ENCODE measurements at places on chromosomes 12 and 14.

- H3K27ac ChIP-seq, result no peak overlapping the region
- no peak for DNase-seq
- H3K4me1 ChIP-seq, result no peaks in the 10 kb centered on the region
- H3K4me3 ChIP-seq, result no peak overlapping the region
- no peaks in the 10 kb centered on the region for H3K36me3 ChIP-seq
- no peaks in the 10 kb centered on the region for H3K27me3 ChIP-seq
Observed at GRCh38 chr12:84016956-84017355, 895.6 kb downstream of the SLC6A15 start.

DNA sequence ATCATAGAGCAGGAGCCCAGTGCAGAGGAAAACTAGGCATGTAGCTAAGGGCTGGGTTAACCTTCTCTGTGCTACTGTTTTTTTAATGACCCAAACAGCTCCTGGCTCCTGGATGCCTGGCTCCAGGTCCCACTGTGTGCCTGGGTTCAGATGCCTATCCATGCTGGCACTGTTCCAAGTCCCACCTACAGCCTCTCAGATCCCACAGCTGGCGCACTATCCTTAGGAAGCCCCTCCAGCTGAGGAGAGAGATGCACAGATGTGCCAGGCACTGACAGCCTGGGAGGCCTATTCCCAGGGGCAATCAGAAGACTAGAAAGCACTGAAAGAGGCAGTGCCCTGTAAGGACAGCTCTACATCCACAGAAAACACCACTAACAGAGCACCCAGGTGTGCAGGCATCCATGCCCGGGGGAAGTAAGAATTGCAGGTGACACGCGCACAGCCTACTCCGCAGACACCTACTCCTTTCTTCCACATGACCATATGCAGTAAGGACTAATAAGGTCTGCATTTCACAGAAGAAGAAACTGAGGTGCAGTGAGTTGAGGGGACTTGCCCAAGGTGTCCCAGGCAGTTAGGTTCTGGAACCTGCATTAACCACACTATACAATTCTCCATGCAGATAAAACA lies 51.2 kb downstream of the PITPNM2 start:
- no peak for DNase-seq
- H3K27ac ChIP-seq, result no peak overlapping the region
- H3K27me3 ChIP-seq, result no peaks in the 10 kb centered on the region
- no peak overlapping the region for H3K4me3 ChIP-seq
- peaks cover 33% of the 10 kb centered on the region for H3K4me1 ChIP-seq
- H3K36me3 ChIP-seq, result no peaks in the 10 kb centered on the region

DNA sequence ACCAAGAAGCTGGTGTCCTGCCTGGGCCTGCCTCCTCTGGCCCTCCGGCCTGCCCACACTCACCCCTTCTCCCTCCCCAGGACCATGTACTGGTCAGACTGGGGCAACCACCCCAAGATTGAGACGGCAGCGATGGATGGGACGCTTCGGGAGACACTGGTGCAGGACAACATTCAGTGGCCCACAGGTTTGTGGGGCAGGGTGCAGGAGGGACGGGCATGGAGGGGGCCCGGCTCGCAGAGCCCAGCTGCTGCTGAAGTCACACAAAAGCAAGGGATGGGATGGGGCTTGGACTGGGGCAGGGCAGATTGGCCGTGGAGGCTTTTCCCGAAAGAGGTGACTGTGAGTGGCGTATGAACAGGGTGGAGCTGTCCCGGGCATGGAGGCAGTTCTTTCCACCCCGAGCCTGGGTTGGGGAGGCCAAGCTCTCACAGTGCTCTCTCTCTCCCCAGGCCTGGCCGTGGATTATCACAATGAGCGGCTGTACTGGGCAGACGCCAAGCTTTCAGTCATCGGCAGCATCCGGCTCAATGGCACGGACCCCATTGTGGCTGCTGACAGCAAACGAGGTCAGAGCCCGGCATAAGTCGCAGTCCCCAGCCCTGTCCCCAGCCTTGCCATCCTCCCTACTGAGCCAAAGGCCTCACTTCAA lies 7.8 kb upstream of the NXPH4 start:
- no peak overlapping the region for H3K4me3 ChIP-seq
- H3K4me1 ChIP-seq, result peaks cover 19% of the 10 kb centered on the region
- peaks cover 93% of the 10 kb centered on the region for H3K36me3 ChIP-seq
- H3K27ac ChIP-seq, result no peak overlapping the region

DNA sequence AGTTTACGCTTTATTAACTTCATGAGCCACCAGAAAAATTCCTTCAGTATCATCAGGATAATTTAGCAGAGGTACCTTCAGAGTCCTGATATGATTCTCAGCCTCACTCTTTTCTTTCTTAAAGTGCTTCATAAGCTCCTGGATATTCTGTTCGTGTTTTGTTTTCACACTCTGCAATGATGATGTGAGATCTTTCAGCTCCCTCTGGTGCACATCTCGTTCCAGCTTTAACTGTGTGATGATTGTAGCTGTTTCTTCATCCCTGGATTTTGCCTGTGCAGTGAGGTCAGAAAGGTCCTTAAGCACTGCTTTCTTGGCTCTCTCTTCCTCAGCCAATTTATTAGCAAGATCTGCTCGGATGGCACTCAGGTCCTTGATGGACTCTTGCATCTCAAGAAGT lies 156.7 kb downstream of the CEP128 start:
- no peaks in the 10 kb centered on the region for H3K36me3 ChIP-seq
- no peak overlapping the region for H3K4me3 ChIP-seq
- no peak for DNase-seq
- no peaks in the 10 kb centered on the region for H3K27me3 ChIP-seq

DNA sequence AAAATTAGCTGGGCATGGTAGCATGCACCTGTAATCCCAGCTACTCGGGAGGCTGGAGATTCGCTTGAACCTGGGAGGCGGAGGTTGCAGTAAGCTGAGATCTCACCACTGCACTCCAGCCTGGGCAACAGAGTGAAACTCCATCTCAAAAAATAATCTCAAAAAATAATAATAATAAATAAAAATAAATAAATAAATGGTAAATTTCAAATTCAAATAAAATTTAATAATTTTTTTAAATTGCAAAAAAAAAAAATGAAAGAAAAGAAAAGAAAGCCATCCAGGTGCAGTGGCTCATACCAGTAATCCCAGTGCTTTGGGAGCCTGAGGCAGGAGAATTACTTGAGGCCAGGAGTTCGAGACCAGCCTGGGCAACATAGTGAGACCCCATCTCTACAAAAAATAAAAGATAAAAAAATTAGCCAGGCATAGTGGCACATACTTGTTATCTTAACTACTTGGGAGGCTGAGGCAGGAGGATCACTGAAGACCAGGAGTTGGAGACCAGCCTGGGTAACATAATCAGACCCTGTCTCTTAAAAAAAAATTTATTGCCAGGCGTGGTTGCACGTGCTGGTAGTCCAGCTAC lies 36.4 kb downstream of the ALDH2 start:
- no peaks in the 10 kb centered on the region for H3K27me3 ChIP-seq
- no peaks in the 10 kb centered on the region for H3K4me1 ChIP-seq
- DNase-seq, result no peak
- no peak overlapping the region for H3K27ac ChIP-seq
- no peak overlapping the region for H3K4me3 ChIP-seq
- peaks cover 62% of the 10 kb centered on the region for H3K36me3 ChIP-seq

DNA sequence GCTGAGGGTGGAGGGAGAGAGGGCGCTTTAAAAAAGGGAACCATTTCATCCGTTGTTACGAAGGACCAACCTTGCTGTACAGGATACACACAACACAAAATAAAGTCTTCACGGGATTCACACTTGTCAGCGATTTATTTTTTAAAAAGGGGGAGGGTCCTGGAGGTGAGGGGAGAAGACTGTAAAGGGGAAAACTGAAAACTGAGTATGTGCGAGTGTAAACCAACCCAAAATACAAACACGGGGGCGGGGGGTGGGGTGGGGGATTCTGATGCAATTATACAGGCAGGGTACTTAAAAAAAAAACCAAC lies 499 bp upstream of the PRKAG1 start:
- H3K4me3 ChIP-seq, result peak overlapping the region; percentile 75
- no peak for DNase-seq
- H3K36me3 ChIP-seq, result peaks cover 34% of the 10 kb centered on the region
- peaks cover 12% of the 10 kb centered on the region for H3K4me1 ChIP-seq
- H3K27me3 ChIP-seq, result no peaks in the 10 kb centered on the region

DNA sequence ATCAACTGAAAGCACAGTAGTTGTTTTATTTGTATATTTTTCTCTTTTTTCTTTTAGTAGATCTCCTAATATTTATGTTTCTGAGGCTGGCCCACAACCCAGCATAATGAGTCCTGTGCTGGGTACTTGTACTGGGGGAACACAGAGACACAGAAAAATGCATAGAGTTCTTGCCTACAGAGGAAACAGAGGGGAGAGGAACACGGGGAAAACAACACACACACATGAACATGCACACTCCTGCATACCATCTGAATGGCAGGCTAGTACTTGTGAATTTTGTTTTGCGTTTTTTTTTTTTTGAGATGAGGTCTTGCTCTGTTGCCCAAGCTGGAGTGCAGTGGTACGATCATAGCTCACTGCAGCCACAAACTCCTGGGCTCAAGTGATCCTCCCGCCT lies 21.3 kb downstream of the PITPNM2 start:
- H3K27ac ChIP-seq, result no peak overlapping the region
- H3K4me1 ChIP-seq, result peaks cover 8% of the 10 kb centered on the region
- H3K4me3 ChIP-seq, result no peak overlapping the region
- DNase-seq, result no peak
- H3K36me3 ChIP-seq, result no peaks in the 10 kb centered on the region

DNA sequence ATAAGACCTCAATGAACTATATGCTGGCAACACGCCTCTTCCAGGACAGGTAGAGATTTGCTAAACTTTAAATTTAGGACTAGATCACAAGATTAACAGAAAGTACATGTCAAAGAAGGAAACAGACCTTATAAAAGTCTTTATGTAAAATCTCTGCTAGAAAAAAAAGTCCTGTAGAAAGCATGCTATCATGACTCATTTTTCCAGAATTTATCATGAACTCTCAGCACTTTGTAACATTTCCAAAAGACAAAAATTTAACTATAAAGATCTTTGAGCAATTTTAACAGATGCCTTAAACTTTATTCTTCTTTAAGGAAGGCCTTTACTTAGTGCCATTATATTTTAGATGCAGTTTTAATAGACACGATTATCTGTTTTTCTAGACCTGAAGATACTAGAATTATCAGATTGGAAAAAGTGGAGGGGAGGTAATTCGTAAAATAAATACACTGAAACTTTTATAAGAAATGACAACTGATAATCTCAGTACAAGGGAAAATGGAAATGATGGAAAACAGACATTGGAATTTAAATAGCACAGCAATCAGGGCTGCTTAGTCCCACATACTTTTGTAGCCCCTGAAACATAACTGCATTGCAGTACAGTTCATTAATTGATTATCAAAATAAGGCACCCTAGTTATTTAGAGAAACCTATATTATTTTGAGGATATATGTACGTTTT lies 92.0 kb downstream of the TTLL5 start:
- H3K27ac ChIP-seq, result no peak overlapping the region
- no peak for DNase-seq
- H3K4me1 ChIP-seq, result no peaks in the 10 kb centered on the region
- no peaks in the 10 kb centered on the region for H3K27me3 ChIP-seq

DNA sequence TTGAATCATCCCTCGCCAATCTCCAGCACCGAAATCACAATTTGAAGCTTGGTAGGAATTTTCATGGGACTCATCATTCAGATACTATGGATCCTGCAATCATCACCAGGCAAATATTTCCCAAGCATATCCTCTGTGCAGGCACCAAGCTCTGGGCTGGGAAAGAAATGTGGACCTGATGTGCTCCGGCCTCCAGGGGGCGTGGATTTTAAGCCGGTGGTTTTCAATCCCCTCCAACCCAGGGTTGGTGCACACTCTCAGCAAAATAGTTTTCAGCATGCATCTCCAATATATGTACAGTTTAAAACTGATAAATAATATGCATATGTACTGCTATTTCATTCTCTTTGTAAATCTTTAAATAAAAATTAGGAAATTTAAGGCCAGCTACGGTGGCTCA lies 98.9 kb downstream of the RBM19 start:
- H3K27me3 ChIP-seq, result no peaks in the 10 kb centered on the region
- DNase-seq, result no peak
- peaks cover 4% of the 10 kb centered on the region for H3K36me3 ChIP-seq

GRCh38 chr12:6056406-6057240 lies 67.8 kb downstream of the VWF start:
- no peak overlapping the region for H3K27ac ChIP-seq
- H3K36me3 ChIP-seq, result no peaks in the 10 kb centered on the region
- DNase-seq, result no peak
- H3K27me3 ChIP-seq, result peaks cover 11% of the 10 kb centered on the region

- peak; percentile 16 for DNase-seq
- no peaks in the 10 kb centered on the region for H3K36me3 ChIP-seq
- H3K27ac ChIP-seq, result no peak overlapping the region
Observed at GRCh38 chr12:14723763-14724162, 27.4 kb upstream of the GUCY2C start.

- peaks cover 8% of the 10 kb centered on the region for H3K4me1 ChIP-seq
- no peak overlapping the region for H3K4me3 ChIP-seq
- H3K27me3 ChIP-seq, result no peaks in the 10 kb centered on the region
- no peak overlapping the region for H3K27ac ChIP-seq
- H3K36me3 ChIP-seq, result no peaks in the 10 kb centered on the region
Observed at GRCh38 chr12:117832459-117833457, 136.0 kb downstream of the KSR2 start.

- H3K4me1 ChIP-seq, result no peaks in the 10 kb centered on the region
- no peak overlapping the region for H3K27ac ChIP-seq
- no peak overlapping the region for H3K4me3 ChIP-seq
- H3K36me3 ChIP-seq, result no peaks in the 10 kb centered on the region
- DNase-seq, result no peak
Observed at GRCh38 chr12:16094437-16094836, 183.0 kb downstream of the SLC15A5 start.

GRCh38 chr12:106757623-106758348 lies 16.7 kb upstream of the RIC8B start:
- no peak overlapping the region for H3K4me3 ChIP-seq
- peak overlapping the region; percentile 88 for H3K27ac ChIP-seq
- no peaks in the 10 kb centered on the region for H3K27me3 ChIP-seq
